Stimulated activated CD4-positive, alpha-beta T cell treated with anti-CD3 and anti-CD28 coated beads, Interleukin-12 subunit alpha, Interleukin-12 subunit beta, amount 100 ng/mL, for 24 hours (primary cell): ENCODE measurements at places on chromosomes 5 and 9.

- no peak for DNase-seq
Observed at GRCh38 chr9:8673830-8674229, 874.3 kb upstream of the DMAC1 start.

DNA sequence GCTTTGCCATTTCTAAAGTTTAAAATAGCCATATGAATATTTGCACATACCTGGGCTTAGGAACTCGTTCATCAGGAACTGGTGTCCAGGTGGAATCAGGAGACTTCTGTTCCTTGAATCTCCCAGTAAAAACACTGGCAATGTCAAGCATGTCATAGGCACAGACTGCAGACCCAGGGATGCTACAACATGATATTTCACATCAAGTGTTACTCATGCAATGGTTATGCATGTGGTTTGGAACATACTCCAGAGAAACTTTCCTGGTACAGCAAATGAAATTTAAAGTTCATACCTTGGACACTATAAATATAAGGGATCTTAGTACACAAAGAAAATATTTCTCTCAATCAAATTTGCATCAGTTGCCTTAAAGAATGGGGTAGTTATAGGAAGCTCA is 92.2 kb downstream of the SEMA6A start:
- DNase-seq, result no peak

DNA sequence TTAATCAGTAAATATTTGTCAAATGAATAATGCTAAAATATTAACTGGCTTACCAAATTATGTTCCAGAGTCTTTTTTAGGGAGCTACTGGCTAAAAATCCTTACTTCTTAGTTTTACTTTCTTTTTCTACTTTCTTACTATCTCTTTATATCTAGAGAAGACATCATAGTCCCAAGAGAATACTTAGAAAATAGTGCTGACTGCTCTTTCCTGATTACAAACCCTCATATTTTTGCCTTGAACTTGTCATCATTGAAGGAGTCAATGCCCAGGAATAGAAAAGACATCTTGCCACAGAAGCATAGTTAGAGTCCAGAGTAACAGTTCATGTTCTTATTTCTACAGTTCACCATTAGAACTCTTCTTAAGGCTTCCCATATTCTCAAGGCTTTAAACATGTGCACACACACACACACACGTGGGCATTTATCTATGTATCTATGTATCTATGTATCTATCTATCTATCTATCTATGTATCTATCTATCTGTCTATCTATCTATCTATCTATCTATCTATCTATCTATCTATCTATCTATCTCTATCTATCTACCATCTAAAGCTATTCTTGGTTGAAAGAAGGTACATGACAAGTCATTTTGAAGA is 654.3 kb downstream of the ANXA1 start:
- DNase-seq, result no peak

DNA sequence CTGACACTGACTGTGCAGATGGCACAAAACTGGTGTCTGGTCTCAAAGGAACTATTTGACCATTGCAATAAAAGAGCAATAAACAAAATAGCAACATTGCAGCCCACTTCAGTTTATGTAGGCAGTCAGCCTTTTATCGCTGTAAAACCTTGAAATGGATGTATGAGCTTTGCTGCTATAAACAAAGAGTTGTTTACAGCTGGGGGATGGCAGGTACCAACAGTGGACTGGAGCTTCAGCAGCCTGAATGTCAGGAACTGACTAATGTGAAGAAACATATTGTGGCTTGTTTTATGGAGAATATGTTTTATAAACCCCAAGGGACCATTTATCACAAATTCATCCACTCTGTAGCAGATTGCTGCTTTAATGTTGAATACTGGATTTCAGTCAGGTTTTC is 78.0 kb downstream of the PTPRD start:
- DNase-seq, result no peak

GRCh38 chr5:149280124-149280523 is 8.5 kb downstream of the AFAP1L1 start:
- no peak for DNase-seq

DNA sequence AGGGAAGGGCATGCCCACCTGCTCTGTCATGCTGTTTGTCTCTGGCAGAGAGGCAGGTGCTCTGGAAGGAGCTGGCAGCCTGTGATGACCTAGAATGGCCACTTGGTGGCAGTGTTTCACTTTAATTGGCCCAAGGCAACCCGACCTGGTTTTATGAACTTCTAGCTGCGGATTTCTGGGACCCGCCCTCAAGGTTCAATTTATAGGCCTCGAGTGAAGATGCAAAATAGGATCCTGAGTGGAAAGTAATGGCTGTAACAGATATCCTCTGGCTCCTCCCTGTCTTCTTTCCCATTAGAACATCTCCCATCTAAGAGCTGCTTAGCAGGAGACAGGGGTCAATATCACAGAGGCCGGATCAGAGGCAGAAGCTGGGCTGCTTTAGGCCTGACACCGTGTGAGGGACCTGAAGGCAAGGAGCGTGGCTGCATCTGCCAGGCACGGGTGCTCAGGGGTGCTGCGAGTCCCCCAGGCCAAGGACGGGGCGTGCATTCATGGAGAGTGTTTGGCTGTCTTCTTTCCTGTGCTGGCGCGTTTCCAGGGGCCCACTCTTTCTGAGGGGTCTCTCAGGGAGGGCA is 56.7 kb upstream of the SLC28A3 start:
- DNase-seq, result peak; percentile 38

DNA sequence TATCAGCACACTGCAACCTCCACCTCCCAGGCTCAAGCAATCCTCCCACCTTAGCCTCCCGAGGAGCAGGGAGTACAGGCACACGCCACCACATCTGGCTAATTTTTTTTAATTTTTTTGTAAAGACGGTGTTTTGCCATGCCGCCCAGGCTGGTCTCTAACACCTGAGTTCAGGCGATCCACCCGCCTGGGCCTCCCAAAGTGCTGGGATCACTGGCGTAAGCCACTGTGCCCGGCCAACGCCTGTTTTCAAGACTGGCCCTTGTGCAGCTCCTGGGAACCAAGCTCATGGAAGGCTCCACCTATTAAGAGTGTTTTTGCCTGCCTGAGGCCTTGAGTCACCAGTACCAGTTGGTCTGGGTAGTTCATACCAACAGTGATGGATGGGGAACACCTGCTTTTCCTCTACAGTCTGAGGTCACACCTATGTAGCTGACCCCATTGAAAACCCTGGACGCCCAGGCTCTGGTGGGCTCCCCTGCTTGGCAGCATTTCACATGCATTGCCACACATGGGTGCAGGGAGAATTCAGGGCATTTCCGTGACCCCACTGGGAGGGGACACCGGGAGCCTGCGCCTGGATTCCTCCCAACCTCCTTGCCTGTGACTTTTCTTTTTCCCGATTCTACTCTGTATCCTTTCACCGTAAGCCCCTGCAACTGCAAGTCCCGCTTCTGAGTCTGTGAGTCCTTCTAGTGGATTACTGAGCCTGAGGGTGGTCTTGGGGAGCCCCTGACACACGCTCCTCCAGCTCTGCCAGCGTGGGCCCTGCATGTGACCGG is 63.5 kb downstream of the ZNF354C start:
- no peak for DNase-seq

GRCh38 chr5:154273028-154273617 is 82.6 kb downstream of the GALNT10 start:
- no peak for DNase-seq

- no peak for DNase-seq
Observed at GRCh38 chr9:108282872-108283271, 572.9 kb downstream of the ACTL7B start.

DNA sequence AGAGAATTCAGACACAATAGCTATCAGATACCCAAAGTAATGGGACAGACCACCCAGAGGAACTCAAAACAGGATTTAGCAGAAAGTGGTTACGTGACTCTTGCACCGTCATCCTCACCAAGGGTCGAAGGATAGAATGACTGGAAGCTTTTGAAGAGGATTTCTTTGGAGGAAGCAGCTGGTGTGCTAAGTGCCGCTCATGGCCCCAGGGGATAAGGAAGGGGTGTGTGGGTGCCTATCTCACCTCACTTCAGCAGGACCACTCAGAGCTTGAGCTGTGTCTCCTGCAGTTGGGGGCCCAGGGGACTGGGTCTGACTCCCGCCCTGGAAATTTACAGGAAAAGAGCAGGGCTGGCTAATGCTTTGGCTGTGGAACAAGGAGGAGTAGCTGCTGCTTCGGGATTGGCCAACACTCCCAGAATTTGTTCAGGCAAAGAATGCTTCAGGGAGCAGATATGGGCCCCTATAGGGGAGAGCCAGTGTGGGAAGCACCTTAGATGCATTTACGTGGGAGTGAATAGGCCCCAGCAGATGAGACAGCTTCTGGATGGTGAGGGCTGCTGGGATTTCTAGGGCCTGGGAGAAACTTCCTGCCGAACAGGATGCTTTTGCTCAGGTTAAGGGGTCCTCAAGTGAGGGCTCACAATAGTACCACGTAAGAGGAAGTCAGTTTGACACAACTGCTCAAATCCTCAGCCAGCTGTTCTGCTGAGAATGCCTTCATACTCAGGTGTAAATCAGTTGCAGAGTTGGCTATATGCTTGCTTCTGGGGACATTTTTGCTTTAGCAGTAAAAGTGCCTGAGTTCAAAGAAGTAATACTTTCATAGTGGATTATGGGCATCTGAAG is 29.1 kb upstream of the TOMM5 start:
- DNase-seq, result no peak

DNA sequence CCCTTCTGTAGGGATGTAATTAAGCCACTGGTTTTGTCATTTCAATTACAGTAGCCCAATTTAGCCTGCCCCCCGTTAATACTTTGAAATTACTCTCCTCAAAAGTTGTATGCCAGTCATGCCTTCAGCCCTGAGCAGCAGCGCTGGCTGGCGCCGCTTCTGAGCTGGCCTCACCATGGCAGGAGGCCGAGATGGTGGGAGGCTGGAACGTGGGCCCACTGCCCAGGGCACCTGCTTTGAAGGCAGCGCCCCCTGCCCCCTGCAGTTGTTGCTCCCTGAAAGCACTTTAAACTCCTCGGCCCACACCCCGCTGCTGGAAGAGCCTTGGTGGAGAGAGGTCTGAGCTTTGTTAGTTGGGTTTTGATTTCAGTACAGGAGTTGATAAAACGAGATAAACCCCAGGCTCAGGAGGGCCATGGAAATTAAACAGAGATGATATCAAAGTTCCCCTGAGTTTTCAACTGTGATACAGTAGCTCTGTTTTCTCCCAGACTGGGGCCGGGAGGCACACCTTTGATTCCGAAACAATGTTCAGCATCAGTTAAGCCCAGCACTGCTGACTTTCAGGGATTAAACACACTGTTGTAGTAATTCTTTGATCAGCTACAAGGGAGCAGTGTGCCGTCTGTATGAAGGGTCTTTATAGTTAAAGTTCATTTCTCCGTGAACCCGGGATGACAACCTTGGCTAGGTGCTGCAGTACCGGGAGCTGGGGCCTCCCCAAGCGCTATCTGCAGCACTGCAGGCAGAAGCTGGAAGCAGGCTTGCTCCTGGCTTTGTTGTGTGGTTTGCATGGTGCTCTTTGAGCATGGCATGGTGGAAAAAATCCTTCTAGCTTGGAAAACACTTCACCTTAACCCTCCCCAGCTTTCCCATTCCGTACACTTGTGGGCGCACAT is 9.5 kb downstream of the MVB12B start:
- DNase-seq, result no peak

GRCh38 chr5:31362931-31363568 is 168.8 kb downstream of the DROSHA start:
- no peak for DNase-seq

DNA sequence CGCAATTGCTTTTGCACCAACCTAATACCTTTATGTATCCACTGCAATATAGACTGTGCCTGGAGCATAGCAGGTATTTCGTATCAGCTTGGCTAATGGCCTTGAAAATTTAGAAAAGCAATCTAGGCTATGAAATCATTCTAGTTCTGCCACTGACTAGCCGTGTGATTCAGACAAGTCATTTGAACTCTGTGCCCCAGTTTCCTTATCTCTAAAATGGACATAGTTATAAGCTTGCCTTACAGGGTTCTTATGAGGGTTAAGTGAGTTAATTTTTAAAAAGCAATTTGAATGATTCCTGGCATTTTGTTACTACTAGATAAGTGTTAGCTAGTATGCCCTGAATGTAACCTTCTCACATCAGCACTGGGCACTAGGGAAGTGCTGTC is 80.5 kb upstream of the PUM3 start:
- DNase-seq, result no peak

- no peak for DNase-seq
Observed at GRCh38 chr5:96517295-96517694, 84.2 kb upstream of the PCSK1 start.

GRCh38 chr9:98105006-98105405 is 14.0 kb downstream of the TRIM14 start:
- DNase-seq, result no peak

GRCh38 chr9:37290366-37290939 is 132.0 kb upstream of the GRHPR start:
- DNase-seq, result no peak

DNA sequence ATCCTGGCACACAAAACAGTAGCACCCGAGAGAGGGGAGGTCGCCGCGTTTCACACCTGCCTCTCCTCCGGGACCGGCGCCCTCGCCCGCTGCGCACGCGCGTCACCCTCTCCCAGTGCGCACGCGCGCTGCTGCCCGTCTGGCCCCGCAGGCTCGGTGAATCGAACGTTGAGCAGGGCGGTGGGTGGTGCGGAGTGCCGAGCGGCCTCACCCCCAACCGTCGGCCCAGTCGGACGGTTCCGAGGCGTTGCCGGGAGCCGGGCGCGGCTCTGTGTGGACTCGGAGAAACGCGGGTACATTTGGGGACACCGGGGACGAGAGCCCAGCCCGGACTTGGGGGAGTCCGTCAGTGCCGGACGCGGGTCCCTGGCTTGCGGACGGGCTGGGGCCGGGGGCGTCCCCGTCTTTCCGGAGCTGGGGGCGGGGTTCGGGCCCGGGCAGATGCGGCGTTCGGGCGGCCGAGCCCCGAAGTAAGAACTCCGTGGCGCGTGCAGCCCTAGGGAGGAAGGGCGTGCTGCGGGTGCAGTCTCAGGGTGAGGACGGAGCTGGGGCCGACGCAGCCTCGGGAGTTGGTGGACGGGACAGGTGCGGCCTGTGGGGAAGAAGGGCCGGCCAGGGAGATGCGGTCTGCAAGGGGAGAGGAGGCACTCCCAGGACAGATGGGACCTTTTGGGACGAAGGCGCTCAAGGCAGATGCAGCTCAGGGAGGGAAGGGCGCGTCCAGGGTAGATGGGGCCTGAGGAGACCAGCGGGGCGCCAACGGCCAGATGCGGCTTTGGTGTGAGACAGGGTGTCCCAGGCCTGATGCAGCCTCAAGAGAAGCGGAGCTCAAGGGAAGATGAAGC is at the start of gene POMT1:
Gene POMT1 (plus strand): TSS at position 138 of the 845 bp plus-strand sequence. CDS start 1,301 bp downstream, outside the sequence.
- DNase-seq, result peak; percentile 83

DNA sequence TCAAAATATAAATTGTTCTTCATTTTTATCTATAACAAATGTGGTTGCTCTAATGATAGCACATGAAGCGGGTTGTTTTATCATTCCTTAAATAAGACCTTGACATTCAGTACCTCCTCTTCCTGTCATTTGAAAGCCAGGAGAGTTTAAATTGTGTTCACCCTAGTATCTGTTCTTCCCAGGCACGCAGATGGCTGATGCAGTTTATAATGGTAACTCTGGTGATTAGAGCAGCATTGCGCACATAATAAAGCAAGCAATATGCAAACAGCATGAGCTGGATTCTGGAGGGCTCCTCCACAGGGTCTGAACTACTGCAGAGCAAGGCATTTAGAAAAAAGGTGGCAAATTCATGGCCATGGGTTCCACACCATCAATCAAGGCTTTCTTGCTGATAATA is 307.8 kb downstream of the ENC1 start:
- DNase-seq, result no peak
